ENCODE measurements at places on chromosomes 6 and 20.

- DNase-seq: no peak
Observed at GRCh38 chr6:146582857-146583256, 15.9 kb upstream of the ADGB start.

DNA sequence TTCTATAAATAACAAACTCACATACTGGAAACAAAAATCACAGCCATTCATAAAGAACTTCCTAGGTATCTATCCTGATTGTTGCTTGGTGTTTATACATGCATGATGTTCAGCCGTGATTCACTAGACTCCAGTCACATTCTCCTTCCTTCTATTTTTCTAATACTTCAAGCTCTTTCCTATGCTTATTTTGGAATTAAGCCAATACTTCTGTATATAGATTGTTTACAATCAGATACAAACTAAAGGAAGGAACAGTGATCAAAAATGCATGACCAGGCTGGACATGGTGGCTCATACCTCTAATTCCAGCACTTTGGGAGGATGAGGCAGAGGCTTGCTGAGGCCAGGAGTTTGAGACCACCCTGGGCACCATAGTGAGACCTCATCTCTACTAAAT, 377.5 kb upstream of the IRAK1BP1 start:
- no peak for DNase-seq

DNA sequence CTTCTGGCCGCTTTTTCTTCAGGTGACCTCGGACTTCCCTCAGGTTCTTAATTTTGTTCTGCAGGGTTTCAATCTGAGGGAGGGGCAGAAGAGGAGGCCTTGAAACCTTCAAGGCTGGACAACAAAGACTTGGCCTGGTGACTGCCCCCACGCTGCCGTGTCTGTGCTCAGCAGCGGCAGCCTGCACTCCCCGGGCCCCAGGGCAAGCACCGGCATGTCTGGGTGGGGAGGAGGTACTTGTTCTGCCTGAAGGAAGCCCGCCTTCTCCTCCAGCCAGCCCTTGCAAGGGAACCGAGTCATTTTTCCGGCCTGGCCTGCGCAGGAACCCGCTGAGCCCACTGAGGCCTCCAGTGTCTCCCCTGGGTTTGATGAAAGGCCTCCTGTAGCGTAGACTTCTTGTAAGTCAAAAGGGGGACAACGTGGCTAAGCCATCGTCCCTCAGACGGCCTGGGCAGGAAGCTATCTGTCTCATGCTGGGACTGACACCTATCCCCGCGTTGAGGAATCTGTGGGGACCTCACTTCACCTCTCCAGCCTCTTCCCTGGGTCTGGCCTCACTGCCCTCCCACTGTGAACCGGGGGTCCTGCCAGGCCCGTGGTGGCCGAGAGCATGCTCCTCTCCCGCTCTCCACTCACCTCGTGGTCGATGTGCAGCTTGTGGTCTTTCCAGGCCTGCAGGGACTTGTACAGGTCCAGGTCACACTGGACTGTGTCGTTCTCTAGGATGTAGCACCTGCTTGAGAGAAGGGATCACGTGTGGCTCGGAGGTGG, 119.9 kb downstream of the SULF2 start:
- DNase-seq: no peak

GRCh38 chr6:111739257-111739696, 133.6 kb upstream of the TRAF3IP2 start:
- DNase-seq: no peak

- peak; percentile 17 for DNase-seq
Observed at GRCh38 chr20:36919715-36920333, 31.7 kb downstream of the SAMHD1 start.

Data from activated naive CD8-positive, alpha-beta T cell treated with anti-CD3 and anti-CD28 coated beads, Interleukin-2, amount 50 U/mL, for 24 hours (primary cell).